ENCODE measurements at places on chromosomes 16 and 17. TPM values are rescaled to one million over a fixed set of nuclear protein-coding genes. Genes with fewer than 3 reads are reported as not detected.

DNA sequence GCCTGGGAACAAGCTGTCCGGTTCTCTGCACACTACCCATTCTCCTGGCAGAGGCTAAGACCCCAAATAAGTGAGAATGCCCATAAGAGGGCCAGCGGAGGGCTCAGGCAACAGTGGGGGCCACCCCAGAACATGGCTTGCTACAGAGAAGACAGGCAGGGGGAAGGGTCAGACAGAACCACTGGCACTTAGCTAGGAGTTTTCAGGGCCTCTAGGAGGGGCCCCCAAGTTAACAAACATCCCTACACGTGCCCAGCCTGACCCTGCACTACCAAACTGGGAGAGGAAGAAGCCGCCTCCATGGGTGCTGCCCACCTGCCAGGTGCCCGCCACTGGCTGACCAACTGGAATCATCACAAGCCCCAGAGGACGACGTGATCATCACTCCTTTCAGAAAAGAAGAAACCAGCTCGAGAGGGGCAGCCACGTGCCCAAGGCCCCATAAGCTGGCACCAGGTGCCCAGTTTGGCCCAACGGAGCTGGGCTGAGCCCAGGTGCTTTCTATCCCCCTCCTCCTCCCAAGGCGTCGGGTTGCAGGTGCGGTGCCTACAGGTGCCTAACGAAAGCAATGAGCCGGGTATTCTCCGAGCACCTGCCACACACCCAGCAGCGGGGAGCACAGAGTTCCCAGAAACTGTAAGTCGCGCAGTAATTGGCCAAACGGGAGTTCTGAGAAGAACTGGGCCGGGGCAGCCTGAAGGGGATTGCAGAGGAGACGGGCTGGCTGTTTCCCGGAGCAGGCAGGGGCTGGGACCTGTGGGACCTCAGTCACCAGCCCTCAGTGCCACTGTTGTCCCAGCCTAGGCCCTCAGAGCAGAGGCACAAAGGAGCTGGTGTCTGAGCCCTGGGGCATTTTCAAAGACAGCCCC lies 13.2 kb downstream of the RPH3AL start:
- no peak for DNase-seq
- H3K36me3 ChIP-seq, result no peaks in the 10 kb centered on the region
- H3K4me3 ChIP-seq, result no peak overlapping the region
- no peak overlapping the region for H3K27ac ChIP-seq
- peaks cover 21% of the 10 kb centered on the region for H3K4me1 ChIP-seq

DNA sequence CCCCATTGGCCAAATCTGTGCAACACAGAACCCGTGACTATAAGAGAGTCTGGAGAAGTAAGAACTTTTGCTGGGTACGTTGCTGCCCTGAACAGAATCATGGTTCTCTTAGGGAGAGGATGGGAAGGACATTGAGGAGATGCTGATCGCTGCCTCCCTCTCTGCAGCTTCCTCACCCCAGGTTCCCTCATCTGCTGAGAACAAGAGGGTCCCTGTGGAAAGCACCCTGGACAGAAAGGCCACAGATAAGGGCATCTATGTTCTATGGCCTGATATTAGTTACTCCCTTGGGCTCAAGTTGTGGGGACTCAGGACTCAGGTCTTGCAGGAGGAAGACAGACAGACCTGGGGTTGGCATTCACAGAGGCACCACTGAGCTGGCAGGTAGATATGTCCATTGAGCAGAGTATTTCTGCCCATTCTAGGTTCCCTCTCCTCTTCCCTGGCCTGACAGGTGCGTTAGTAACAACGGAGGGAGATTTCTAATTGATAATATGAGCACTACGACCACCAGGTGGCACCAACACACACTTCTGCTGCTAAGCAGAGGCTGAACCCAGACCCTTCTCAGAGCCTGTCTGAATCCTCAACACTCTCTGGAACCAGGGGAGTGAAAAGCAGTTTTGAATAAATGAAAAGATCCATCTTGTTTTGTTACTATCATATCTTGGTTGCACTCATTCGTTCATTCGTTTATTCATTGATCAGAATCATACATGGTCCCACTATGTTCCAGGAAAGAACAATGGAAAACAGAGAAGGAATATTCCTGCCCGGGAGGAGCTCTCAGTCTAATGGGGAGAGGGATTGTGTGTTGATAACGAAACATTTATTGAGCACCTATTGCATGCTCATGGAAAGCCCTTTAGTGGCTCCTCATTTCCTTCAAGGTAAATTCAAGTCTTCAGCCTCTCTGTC lies 56.4 kb downstream of the SLC6A2 start:
- H3K4me1 ChIP-seq, result no peaks in the 10 kb centered on the region
- no peaks in the 10 kb centered on the region for H3K36me3 ChIP-seq
- peaks cover 10% of the 10 kb centered on the region for H3K27me3 ChIP-seq
- DNase-seq, result peak; percentile 74

- DNase-seq, result no peak
- H3K27me3 ChIP-seq, result peaks cover 29% of the 10 kb centered on the region
- H3K36me3 ChIP-seq, result no peaks in the 10 kb centered on the region
- no peak overlapping the region for H3K27ac ChIP-seq
These were observed 80.8 kb downstream of the GAS7 start for GRCh38 chr17:10117581-10118001.

- H3K27me3 ChIP-seq, result no peaks in the 10 kb centered on the region
- no peaks in the 10 kb centered on the region for H3K36me3 ChIP-seq
- no peak overlapping the region for H3K4me3 ChIP-seq
- no peak overlapping the region for H3K27ac ChIP-seq
- DNase-seq, result no peak
These were observed 93.0 kb upstream of the ZFHX3 start for GRCh38 chr16:73140929-73141328.

GRCh38 chr16:4868026-4868425 lies 20.7 kb downstream of the UBN1 start:
- no peak overlapping the region for H3K27ac ChIP-seq
- H3K4me1 ChIP-seq, result peaks cover 6% of the 10 kb centered on the region
- H3K4me3 ChIP-seq, result no peak overlapping the region
- peaks cover 16% of the 10 kb centered on the region for H3K36me3 ChIP-seq
- no peak for DNase-seq
- H3K27me3 ChIP-seq, result no peaks in the 10 kb centered on the region

DNA sequence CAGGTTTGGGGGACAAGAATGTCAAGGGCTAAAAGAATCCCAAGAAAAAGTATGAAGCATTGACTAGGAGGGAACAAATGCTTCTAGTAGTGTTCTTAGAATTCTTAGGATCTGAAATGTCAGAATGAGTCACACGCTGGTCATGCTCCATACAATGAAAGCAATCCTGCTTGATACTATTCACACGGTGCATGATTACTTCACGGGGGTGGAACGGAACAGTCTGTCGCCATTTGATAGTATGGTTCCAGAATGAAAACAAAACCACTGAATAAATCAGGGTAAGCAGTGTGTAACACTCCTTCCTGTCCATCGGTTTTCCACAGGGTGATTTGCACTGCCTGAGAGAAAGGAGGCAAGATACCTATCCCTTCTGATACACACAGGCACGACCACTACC lies 22.9 kb upstream of the YWHAE start:
- DNase-seq, result no peak
- H3K4me3 ChIP-seq, result no peak overlapping the region
- H3K4me1 ChIP-seq, result peaks cover 14% of the 10 kb centered on the region
- H3K27ac ChIP-seq, result peak overlapping the region; percentile 51
- no peaks in the 10 kb centered on the region for H3K27me3 ChIP-seq

GRCh38 chr17:73697872-73698271 lies 53.6 kb upstream of the SDK2 start:
- no peaks in the 10 kb centered on the region for H3K4me1 ChIP-seq
- H3K36me3 ChIP-seq, result no peaks in the 10 kb centered on the region
- no peak overlapping the region for H3K4me3 ChIP-seq
- DNase-seq, result no peak

DNA sequence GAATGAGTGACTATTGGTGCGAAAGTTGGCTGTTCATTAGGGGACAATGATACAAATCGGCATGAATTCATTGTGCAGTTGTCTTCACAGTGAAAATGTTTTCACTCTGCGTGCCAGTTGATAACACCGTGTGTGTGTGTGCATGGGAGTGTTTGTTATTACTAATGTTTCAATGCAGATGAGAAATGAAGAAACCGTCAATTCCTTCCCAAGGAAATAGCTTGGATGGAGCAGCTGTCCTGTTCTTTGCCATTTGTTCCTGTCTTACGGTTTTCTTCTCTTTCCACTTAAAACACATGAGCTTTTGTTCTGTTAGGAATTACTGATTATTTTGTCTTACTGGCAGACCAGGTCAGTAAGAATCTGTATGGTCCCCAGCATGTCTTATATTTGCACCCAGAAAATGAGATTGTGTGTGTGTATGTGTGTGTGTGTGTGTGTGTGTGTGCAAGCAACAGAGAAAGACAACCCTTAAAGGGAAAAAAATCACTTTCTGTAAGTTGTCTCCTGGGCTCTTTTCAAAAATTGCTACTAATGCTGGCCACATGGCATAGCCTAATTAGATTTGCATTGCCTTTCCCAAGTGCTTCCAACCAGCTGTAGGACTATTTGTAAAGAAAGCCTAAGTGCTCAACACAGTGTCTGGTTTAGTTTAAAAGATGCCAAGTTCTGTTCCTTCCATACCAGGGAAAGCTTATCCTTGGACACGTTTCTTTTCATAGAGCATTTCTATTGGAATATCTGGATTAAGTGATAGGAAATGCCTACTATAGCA lies 23.8 kb downstream of the SHISA9 start:
- no peak for DNase-seq
- no peaks in the 10 kb centered on the region for H3K36me3 ChIP-seq
- H3K4me3 ChIP-seq, result no peak overlapping the region
- no peak overlapping the region for H3K27ac ChIP-seq

GRCh38 chr16:50354629-50355456 lies 13.9 kb downstream of the BRD7 start:
- H3K4me1 ChIP-seq, result peaks cover 25% of the 10 kb centered on the region
- peaks cover 34% of the 10 kb centered on the region for H3K36me3 ChIP-seq
- H3K4me3 ChIP-seq, result no peak overlapping the region
- no peaks in the 10 kb centered on the region for H3K27me3 ChIP-seq

- peak; percentile 18 for DNase-seq
- no peaks in the 10 kb centered on the region for H3K27me3 ChIP-seq
- no peak overlapping the region for H3K27ac ChIP-seq
- no peak overlapping the region for H3K4me3 ChIP-seq
- H3K4me1 ChIP-seq, result peaks cover 14% of the 10 kb centered on the region
- no peaks in the 10 kb centered on the region for H3K36me3 ChIP-seq
These were observed 140.9 kb downstream of the CCT6B start for GRCh38 chr17:34820248-34820801.

GRCh38 chr17:75878174-75878998 lies at the start of gene TRIM47:
TRIM47 (minus strand) TSS chr17:75878581; CDS start chr17:75878548, 33 bp downstream.
- peak within 1 kb of the TSS; percentile 83 for H3K27ac ChIP-seq
- DNase-seq, result no peak
- H3K36me3 ChIP-seq, result peaks cover 5% of the 10 kb centered on the region
- H3K27me3 ChIP-seq, result peaks cover 3% of the 10 kb centered on the region
- H3K4me3 ChIP-seq, result peak within 1 kb of the TSS; percentile 93

- H3K36me3 ChIP-seq, result no peaks in the 10 kb centered on the region
- no peak overlapping the region for H3K27ac ChIP-seq
- no peaks in the 10 kb centered on the region for H3K27me3 ChIP-seq
- H3K4me3 ChIP-seq, result no peak overlapping the region
- DNase-seq, result no peak
- H3K4me1 ChIP-seq, result no peaks in the 10 kb centered on the region
These were observed 19.4 kb upstream of the CRISPLD2 start for GRCh38 chr16:84800158-84800978.

Gene TEKT5
- 0.15 TPM for total RNA-seq

Gene ABCA6
- total RNA-seq, result not detected

Gene CALB2
- not detected for total RNA-seq

Gene NEK8
- 3.1 TPM for total RNA-seq

Gene CHRNE
- 0.22 TPM for total RNA-seq

Gene TBC1D28
- total RNA-seq, result not detected

Measured in activated naive CD4-positive, alpha-beta T cell treated with anti-CD3 and anti-CD28 coated beads for 36 hours (primary cell).